ENCODE measurements at places on chromosomes 13 and 19.

DNA sequence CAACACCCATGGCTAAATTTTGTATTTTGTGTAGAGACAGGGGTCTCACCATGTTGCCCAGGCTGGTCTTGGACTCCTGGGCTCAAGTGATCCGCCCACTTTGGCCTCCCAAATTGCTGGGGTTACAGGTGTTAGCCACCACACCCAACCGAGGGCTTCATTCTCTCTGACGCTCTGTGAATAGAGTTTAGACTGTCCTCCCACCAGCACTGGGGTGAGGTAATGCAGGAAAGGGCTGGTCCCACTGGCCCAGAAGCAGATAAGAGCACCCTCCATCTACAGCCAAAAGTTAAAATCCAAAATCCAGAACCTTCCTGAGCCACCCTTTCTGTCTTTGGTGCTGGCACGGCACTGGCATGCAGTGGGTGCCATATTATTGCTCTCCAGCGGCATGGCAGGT, 31.8 kb upstream of the HOMER3 start:
- no peak for DNase-seq

DNA sequence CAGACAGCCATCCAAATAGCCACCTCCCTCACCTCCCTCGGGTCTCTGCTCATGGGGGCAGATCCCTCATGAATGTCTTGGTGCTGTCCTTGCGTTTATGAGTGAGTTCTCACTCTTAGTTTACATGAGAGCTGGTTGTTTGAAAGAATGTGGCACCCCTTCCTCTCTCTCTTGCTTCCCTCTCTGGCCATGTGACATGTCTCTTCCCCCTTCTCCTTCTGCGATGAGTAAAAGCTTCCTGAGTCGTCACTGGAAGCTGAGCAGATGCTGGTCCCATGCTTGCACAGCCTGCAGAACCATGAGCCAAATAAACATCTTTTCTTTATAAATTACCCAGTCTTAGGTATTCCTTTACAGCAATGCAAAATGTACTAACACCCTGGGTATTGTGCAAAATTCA, 208.7 kb downstream of the LACC1 start:
- no peak for DNase-seq

GRCh38 chr13:42485272-42485671, 88.7 kb upstream of the TNFSF11 start:
- no peak for DNase-seq

DNA sequence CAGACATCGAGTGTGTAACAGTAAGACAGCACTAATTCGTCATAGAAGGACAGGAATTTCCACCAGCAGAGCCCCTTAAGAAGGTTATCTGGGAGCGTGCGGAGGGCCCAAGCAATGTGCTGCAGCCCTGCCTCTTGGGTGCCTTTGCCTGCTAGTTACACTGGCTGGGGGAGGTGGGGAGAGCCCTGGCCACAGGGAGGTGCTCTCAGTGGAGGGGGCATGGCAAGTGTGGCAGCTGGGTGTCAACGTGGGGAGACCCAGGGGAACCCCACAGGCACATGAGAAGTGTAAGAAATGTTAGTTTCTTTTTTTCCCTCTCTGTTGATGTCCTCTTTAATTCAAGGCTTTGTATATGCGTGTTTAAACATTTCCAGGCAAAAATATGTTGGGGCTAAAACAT, 50.9 kb upstream of the TMTC4 start:
- DNase-seq = no peak

DNA sequence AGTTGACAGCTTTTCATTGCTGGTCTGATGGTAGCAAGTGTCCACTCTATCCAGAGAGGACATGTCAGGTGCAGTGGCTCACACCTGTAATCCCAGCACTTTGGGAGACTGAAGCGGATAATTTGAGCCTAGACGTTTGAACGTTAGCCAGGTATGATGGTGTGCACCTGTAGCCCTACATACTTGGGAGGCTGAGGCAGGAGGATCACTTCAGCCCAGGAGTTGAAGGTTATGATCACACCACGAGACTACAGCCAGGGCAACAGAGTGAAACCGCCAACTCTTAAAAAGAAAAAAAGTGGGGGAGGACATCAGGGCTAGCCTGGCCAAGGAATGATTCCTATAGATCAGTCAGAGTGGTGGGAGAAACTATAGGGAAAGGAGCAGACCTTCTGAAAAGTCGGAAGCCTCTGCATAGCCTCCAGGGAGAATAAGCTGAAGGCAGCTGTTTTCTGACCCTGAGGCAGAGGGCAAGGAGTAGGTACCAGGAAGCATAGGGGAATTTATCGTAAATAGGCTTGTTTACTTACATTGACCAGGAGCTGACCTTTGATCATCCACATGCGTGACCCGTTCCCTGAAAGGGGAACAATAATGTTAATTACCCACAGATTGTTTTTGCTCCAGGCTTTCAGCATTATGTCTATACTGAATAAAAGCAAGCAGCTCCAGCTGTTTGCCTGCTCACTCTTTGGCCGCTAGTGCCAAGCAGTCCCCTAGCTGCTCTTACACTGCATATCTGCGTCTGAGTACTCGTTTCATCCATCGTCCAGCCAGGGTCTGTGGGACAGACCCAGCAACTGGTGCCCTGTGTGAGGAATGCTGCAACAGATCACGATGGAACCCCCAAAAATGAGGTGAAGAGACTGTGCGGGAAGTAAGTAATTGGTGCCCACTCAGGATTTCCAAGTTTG, 161.6 kb downstream of the RNF17 start:
- DNase-seq = no peak

DNA sequence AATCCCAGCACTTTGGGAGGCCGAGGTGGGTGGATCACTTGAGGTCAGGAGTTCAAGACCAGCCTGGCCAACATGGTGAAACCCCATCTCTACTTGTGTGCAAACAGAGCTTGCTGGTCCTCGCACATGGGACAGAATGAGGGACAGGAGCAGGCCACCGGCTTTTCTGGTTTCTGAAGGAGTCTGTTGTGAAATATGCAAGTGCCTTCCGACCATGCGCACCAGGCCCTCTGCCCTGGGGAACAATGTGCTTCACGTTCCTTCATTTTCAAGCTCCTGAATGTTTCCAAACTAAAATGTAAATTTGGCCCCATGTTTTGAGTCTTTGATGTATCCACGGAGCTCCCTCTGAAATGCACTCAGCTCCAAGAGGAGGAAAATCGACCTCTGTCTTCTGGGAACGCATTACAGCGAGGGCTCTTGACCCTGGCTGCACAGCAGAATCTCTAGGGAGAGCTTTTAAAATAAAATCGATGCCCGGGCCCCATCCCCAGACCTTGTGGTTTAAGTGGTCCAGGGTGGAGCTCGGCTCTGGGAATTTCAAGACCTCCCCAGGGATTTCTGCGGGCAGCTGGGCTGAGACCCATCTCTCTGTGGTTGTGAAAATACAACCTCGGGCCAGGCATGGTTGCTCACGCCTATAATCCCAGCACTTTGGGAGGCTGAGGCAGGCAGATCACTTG, 9.3 kb upstream of the ACP4 start:
- no peak for DNase-seq

- no peak for DNase-seq
Observed at GRCh38 chr13:71338070-71338469, 528.9 kb downstream of the DACH1 start.

- DNase-seq = no peak
Observed at GRCh38 chr19:1161716-1162115, 12.4 kb downstream of the SBNO2 start.

DNA sequence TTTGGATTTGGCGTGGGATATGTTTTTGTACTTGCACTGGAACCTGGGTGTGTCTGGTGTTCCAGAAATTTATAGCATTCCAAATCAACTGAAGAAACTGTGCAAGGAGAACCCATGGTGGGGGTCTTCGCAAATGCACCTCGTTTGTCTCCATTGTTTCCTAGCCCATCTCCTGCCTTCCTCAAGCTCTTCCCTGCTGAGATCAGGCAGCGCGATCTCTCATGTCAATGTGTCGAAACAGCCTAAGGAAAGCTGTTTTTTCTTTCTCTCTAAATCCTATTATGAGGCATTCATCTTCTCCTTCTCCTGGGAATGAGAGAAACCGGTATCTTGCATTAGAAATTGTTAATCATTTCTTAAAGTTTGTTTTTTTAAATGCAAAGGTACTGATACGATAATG, 131.0 kb downstream of the KLF5 start:
- no peak for DNase-seq
